Ovary (tissue), 10 donors: ENCODE measurements at places on chromosomes 6 and 20. TPM values are rescaled to one million over a fixed set of nuclear protein-coding genes. Genes with fewer than 3 reads are reported as not detected.
A peak's percentile ranks its signal among the peaks of the same experiment; 100 is the strongest.

DNA sequence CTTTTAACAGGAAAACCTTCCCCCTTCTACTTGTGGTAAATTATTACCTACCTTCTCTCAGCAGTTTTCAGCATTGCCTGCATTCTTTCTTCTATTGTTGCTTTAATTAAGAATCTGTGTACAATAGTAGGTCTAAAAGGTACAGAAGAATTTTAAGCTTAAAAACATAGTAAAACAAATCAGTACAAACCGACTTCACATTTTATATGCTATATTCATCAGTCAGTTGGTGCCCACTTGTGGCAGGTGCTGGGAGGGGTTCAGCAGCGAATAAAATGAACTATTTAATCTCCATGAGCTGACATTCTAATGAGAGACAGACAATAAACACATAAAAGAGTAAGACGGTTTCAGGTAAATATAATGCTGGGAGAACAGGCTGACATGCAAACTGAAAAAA, 73.4 kb upstream of the FBXO30 start:
- DNase-seq = peak; percentile 16
- no peaks in the 10 kb centered on the region for H3K27me3 ChIP-seq
- H3K27ac ChIP-seq = no peak overlapping the region
- no peak overlapping the region for H3K4me3 ChIP-seq

GRCh38 chr6:22227824-22228610, 68.8 kb downstream of the PRL start:
- H3K36me3 ChIP-seq = no peaks in the 10 kb centered on the region
- no peak overlapping the region for H3K4me3 ChIP-seq
- no peak overlapping the region for H3K27ac ChIP-seq
- no peak for DNase-seq
- H3K4me1 ChIP-seq = no peaks in the 10 kb centered on the region
- H3K27me3 ChIP-seq = no peaks in the 10 kb centered on the region

DNA sequence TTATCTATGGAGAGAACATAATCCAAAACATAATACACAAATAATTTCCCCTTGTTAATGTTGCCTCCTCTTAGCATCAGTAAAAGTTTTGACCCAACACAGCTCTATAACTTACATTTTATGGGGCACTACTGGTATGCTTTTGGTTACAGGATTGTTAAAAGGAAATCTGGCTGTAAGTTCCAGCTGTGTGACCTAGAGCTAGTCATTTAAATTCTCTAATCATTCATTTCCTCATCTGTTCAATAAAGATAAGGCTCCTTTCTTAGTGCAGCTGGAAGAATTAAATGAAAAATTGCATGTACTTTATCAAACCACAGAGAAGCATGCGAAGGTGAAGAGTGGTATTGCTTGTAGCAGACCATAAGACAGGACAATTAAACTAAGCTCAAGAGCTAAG, 4.6 kb downstream of the SLC17A2 start:
- H3K4me3 ChIP-seq = no peak overlapping the region
- no peak for DNase-seq
- H3K27me3 ChIP-seq = no peaks in the 10 kb centered on the region
- no peaks in the 10 kb centered on the region for H3K36me3 ChIP-seq
- H3K27ac ChIP-seq = no peak overlapping the region

GRCh38 chr20:50930976-50931305, 296 bp downstream of the ADNP start:
- DNase-seq = no peak
- peaks cover 10% of the 10 kb centered on the region for H3K4me1 ChIP-seq
- H3K36me3 ChIP-seq = no peaks in the 10 kb centered on the region
- H3K27me3 ChIP-seq = no peaks in the 10 kb centered on the region
- H3K27ac ChIP-seq = peak overlapping the region; percentile 98
- H3K4me3 ChIP-seq = peak overlapping the region; percentile 92

DNA sequence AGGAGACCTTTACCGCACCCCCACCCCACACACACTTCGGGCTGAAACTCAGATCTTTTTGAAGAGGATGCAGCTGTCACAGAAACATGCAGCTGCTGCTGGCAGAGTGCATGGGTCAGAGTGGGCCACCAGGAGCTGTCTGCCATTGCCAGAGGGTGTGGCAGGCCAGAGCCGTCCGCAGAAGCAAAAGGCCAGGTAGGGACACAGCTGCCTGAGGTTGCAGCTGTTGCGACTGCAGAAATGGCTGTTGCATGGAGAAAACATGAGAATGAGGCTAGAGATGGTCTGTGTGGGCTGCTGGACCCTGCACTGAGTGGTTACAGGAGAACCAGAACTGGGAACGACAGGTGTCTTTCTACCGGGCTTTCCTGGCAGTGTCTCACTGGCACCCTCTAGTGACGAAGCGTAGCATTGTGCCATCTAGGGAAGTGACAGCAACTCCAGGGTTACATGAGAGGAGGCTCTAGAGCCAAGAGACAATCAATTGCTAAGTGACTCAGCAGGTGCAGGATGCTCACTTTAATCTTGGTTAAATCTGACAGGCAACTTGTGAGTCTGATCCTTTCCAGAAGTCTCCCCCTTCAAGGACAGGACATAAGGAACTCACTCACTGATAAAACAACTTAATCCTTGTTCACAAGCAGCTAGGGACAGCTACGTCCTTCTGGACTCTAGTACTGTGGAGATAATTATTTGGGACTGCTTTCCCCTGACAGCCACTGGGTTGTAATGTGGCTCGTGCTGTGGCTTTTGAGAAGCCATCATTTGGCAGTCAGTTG, 29.1 kb upstream of the SERPINB9 start:
- H3K27ac ChIP-seq = no peak overlapping the region
- no peaks in the 10 kb centered on the region for H3K36me3 ChIP-seq
- H3K27me3 ChIP-seq = no peaks in the 10 kb centered on the region
- peak; percentile 77 for DNase-seq

GRCh38 chr6:16232086-16232485, 6.3 kb upstream of the GMPR start:
- H3K4me1 ChIP-seq = peaks cover 7% of the 10 kb centered on the region
- no peak overlapping the region for H3K4me3 ChIP-seq
- H3K27ac ChIP-seq = no peak overlapping the region
- no peaks in the 10 kb centered on the region for H3K36me3 ChIP-seq
- DNase-seq = no peak

DNA sequence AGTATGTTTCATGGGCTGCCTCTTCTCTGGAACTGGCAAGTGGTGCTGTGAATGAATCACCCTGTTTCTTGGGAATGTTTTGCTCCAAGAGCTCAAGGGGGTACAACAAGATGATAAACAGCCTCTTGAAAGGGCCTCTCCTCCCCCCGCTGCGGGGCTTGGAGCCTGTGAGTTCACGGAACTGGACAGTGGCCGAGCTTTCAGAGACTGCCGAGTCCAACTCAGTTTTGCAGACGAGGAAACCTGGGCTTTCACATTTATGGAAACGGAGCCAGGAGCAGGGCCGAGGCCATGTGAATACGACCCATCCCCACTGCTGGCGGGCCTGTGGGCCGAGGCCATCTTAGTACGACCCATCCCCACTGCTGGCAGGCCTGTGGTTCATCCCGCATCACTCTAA, 18.2 kb upstream of the SRC start:
- no peaks in the 10 kb centered on the region for H3K36me3 ChIP-seq
- peak overlapping the region; percentile 47 for H3K27ac ChIP-seq
- DNase-seq = peak; percentile 97

GRCh38 chr6:42025066-42025844, 25.1 kb upstream of the TAF8 start:
- no peak overlapping the region for H3K4me3 ChIP-seq
- H3K36me3 ChIP-seq = no peaks in the 10 kb centered on the region
- no peaks in the 10 kb centered on the region for H3K27me3 ChIP-seq
- DNase-seq = no peak

DNA sequence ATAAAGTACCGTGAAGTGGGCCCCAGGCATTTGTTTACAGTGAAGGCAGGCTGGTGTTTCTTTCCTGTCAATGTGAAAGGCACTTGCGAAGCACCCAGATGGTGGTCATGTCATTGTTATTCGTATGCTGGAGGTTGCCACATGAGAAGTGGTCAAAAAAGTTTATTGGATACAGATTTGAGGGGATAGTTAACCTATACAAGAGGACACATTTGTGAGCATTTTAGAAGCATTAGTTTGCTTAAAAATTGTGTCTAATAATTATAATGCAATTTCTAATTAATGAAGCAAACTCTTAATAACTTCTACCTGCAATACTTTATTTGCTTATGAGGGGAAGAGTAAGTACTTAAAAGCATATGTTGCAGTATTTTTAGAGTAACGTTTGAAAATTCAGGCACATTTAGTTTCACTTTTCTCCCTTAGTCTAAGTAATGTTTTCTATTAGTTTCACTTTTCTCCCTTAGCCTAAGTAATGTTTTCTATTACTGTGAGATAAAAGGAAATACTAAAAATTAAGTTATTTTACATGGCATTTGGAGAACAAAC, 120.7 kb upstream of the CLDN20 start:
- peaks cover 1% of the 10 kb centered on the region for H3K4me1 ChIP-seq
- no peaks in the 10 kb centered on the region for H3K27me3 ChIP-seq
- DNase-seq = no peak
- no peaks in the 10 kb centered on the region for H3K36me3 ChIP-seq
- peak overlapping the region; percentile 42 for H3K27ac ChIP-seq
- H3K4me3 ChIP-seq = peak overlapping the region; percentile 11

- H3K36me3 ChIP-seq = no peaks in the 10 kb centered on the region
- no peak for DNase-seq
- H3K4me1 ChIP-seq = no peaks in the 10 kb centered on the region
- H3K4me3 ChIP-seq = no peak overlapping the region
- H3K27ac ChIP-seq = no peak overlapping the region
- H3K27me3 ChIP-seq = no peaks in the 10 kb centered on the region
Observed at GRCh38 chr6:38345586-38345985, 294.1 kb downstream of the BTBD9 start.

Gene SLCO4A1
- 3.7 TPM for total RNA-seq

Gene RAB44
- total RNA-seq = 0.15 TPM
